ENCODE measurements at places on chromosomes 5 and 9.

GRCh38 chr9:33791117-33791516, 4.2 kb upstream of the PRSS3 start:
- no peak for DNase-seq

- no peak for DNase-seq
These were observed 28.3 kb upstream of the SPRY4 start for GRCh38 chr5:142353071-142353472.

DNA sequence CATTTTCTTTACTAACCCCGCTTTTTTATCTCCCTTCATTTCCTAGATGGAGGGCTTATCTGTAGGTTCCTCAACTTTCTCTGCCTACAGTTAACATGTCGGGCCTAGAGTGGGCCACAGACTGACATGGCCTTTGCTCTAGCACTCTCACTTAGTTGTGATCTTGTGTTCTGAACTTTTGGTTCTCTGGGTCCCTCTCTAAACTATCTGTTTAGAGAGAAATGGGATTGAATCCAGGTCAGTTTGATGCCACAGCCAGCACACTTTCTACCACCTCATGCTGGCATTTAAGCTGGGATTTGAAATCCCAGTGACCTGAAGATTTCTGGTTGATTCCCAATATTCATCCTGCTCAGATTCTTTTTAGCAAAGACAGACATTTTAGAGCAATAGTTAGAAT, 388.5 kb upstream of the PAPPA start:
- no peak for DNase-seq

DNA sequence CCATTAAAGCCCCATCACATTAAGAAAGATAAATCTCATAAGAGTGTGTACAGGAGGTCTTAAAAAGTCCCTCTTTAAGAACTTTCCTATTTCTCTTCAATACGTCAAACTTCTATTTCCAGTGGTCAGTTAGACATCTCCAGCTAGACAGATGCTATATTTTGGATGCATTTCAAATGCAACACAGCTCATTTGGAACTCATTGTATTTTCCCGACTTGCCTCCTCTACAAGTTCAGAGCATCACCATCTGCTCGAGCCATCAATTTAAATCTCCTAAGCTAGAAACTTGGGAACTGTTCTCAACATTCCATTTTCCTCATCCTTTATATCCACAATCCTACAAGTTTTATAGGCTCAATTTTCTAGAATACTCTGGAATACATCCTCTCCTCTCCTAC, 3.2 kb upstream of the UHRF2 start:
- no peak for DNase-seq

- no peak for DNase-seq
These were observed 157.7 kb upstream of the SLC24A2 start for GRCh38 chr9:19946441-19947109.

- DNase-seq = no peak
These were observed 509.1 kb downstream of the RAB3C start for GRCh38 chr5:59091965-59092364.

DNA sequence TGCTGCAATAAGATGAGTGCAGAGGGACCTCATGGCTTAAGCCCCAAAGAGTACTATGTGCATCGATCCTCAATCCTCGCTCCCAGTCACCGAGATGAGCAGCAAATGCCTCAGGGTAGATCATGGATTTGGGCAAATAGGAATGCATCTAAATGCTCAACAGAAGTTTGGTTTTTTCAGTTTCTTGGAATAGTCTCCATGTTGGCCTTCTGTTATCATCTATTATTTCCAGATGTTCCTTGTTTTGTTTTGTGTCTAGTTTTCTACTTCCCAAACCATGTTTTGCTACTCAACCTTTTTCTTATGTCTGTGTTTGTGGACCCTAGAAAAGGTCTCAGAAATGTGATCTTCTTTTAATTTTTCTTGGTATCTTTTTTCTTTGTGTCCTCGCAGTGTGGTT, 43.5 kb upstream of the RASGRF2 start:
- DNase-seq = no peak

DNA sequence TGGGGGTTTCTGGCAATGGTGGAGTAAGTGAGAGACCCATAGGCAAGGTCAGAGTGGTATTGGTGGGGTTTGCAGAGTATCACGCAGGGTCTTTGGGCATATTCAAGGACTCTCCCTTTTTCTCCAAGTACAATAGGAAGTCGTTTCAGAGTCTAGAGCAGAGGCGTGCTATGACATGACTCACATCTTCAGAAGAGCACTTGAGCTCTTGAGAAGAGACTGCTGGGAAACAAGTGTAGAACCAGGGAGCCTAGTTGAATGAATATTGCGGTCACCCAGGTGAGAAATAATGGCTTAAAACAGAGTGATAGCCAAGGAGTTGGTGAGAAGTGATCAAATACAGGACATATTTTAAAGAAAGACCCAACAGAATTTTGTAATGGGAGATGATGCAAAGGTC, 813.4 kb downstream of the TLE1 start:
- DNase-seq = no peak

GRCh38 chr5:109532773-109533364, 123.1 kb upstream of the PJA2 start:
- DNase-seq = no peak

DNA sequence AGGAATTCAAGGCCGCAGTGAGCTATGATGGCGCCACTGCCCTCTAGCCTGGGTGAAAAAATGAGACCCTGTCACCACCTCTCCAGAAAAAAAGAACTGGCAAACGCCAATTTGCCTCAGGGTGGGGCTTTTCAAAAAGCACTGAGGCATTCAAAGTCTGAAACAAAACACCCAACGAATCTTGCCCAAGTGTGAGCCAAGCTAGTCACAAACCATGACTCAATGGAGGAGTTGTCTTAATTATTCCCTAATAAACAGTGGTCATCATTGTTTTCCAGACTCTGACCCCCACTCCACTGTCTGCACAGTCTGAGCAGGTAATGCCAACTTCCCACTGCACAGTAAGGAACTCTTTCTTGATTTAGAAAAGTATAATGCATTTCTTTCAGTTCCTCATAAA, 16.8 kb downstream of the FRMD3 start:
- DNase-seq = no peak

DNA sequence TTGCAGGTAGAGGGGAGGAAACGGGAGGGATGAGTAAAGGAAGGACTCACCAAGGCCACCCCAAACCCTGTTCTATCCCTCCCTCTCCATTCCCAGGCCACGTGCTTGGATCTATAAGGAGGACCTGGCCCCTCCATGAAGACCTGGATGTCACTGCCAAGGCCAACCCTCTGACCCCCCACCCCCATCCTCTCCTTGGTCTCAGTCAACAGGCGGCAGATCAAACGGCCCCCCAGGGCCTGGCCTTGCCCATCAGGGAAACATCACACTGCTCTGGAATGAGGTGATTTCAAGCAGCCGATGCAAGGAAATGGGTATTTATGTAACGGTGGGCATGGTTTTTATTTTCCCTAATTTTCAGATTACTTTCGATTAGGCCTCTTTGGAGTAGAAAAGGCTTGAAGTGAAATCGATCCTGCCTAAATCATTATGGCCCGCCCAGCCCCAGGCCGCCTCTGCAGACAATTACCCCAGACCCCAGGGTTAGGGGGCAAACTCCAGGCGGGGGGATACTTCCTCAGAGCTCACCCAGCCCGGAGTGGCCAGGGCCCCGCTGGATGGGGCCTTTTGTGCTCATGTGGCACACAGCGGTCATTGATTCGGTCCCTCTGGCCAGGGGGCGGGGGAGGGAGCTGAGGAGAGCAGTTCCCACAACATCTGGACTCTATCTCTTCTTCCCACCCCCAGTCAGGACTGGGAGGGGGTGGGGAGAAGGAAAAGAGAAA, 125.3 kb downstream of the PHF2 start:
- DNase-seq = no peak

GRCh38 chr5:4700871-4701270, 439.3 kb upstream of the ADAMTS16 start:
- no peak for DNase-seq

DNA sequence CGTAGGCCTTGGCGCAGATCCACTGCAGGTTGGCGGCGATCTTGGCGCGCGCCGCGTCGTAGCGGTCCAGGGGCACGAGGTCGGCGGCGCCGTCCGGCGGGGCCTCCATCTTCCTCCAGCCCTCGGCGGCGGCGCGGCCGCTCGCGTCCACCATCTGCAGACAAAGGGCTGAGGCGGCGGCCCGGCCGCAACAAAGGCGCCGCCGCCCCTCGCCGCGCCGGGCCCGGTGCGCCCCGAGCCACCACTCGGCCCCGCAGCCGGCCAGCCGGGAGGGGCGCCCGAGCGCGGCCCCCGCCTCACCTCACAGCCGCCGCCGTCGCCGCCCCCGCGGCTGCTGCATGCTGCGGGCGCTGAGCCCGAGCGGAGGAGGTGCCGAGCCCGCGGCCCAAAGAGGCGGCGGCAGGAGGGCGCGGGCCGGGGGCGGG, 328 bp downstream of the CAMSAP1 start:
- DNase-seq = no peak

GRCh38 chr5:174872271-174872670, 147.9 kb downstream of the MSX2 start:
- DNase-seq = no peak

GRCh38 chr9:108864446-108864845, 2.4 kb downstream of the ACTL7A start:
- no peak for DNase-seq

DNA sequence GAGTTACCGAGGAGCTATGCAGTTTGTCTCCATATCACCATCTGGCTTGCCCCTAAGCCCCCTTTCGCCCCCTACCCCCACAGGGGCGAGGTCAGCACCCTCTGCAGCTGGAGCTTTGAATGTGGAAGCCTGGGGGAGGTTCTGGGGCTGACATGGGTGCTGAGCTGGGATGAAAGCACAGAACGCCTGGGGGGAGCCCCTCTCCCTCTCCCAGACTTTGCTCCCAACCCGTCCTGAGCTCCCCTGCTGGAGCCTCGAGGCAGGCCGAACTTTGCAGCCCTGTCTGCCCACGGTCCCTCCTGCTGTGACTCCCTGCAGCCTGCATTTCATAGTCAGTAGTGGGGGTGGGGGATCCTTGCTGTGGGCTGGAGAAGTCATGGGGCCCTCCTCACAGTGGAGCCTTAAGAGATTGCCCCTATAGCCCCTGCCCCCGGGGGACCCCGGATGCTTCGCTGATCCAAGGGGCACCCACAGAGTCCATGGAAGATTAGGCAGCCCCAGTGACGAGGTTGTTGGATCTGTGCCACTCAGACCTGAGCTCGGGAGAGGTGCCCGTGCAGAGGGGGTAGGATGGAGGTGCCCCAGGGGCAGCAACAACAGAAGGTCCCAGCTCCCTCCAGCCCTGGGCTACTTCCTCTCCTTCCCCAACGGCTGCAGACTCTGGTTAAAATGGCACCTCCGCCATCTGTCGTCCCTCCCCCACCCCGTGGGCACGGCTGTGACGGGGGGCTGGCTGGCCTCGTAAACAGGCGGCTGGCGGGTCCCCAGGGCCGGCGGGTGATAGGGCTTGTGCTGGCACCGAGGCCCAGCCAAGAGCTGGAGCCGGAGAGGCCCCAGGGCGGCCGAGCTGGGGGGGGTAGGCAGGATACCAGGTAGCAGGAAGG, 162.0 kb downstream of the C9orf50 start:
- DNase-seq = peak; percentile 47

GRCh38 chr5:104706600-104706999, 1144.0 kb upstream of the NUDT12 start:
- no peak for DNase-seq

Data from effector memory CD8-positive, alpha-beta T cell (primary cell).